ENCODE measurements at places on chromosomes 5 and 9.

DNA sequence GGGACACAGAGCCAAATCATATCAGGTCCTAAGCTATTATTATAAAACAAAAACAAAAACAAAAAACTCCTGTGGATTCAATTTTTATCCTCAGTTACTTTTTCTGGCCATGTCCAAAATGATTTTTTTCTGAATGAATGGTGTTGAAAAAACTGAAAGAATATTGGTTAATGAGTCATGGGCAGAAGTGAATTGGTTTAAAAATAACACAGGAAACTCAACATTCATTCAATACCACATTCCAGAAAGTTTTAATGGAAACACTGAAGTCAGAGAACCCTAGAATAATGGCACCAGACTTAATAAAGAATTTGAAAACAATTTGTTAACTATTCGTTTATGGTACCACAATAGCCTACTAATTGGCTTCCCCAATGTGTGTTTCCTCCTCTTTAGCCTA is 102.4 kb upstream of the CDH9 start:
- no peak for DNase-seq

- no peak for DNase-seq
Observed at GRCh38 chr5:164289526-164289925, 784.1 kb downstream of the MAT2B start.

DNA sequence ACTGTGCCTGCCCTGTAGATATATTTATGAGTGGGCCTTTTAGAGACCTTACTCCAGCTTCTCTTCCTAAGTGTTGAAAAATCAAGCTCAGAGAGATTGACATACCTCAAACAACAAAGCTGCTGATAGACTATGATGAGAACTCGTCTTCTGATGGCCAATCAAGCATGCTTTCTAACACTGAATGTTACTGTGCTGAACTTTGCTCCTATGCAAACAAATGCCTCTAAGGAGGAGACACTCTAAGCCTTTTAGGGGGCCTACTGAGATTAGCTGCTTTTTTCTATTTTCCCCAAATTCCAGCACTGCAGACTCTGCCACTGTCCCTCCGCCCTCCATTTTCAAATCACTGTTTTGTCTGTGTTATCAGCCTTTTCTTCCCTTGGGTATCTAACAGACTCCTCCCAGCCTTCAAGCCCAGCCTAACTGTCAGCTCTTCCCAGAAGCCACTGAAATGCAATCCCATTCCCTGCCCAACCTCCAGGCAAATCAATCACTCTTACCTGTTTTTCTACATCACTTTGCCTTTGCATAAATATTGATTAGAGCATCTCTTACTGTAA is 39.5 kb downstream of the TXNDC8 start:
- no peak for DNase-seq

DNA sequence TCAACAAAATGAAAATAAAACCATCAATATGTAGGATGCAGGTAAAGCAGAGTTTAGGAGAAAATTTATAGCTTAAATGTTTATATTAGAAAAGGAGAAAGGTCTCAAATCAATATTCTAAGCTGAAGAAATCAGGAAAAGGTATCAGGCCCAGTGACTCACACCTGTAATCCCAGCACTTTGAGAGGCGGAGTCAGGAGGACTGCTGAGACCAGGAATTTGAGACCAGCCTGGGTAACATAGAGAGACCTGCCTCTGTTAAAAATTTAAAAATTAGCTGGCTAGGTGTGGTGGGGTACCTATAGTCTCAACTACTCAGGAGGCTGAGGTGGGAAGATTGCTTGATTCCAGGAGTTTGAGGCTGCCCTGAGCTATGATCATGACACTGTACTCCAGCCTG is 32.2 kb downstream of the CCDC69 start:
- DNase-seq, result no peak

DNA sequence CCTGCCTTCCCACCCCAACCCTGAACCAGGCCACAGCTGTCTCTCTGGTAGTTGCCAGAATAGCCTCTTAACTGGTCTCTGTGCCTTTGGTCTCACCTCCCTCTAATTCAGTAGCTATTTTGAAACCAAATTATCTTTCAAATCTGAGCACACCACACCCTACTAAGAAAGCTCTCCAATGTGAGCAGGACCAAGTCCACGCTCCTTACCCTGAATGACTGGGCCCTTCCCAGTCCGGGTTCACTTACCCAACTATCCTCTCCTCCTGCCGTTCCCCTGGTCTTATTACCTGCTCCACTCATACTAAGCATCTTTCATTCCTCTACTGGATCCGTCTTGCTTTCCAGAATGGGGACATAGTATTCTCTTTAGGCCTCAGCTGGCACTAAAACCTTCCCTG is 16.8 kb downstream of the ANKH start:
- no peak for DNase-seq

- no peak for DNase-seq
Observed at GRCh38 chr9:125337236-125337635, 75.6 kb downstream of the GAPVD1 start.

GRCh38 chr9:98520221-98520960 is 188.3 kb downstream of the GABBR2 start:
- no peak for DNase-seq

GRCh38 chr9:123678038-123678877 is 251.7 kb downstream of the DENND1A start:
- no peak for DNase-seq

DNA sequence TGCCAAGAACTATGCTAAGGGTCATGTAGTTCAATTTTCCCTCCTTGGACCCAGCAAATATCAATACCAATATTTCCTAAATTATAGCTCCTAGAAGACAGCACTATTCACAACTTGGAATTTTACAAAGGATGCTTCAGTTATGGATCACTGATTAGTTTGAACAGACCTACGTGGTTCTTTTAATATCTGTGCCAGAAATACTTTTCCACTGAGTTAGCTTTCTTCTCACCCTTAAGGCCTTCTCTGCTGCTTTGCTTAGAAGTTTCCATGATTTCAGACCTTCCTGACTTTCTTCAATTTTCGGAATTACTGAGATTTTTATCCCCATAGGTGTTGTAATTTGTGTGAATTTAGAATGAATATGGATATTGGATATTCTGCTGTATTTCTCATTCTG is 380.4 kb downstream of the PSAT1 start:
- DNase-seq, result no peak

DNA sequence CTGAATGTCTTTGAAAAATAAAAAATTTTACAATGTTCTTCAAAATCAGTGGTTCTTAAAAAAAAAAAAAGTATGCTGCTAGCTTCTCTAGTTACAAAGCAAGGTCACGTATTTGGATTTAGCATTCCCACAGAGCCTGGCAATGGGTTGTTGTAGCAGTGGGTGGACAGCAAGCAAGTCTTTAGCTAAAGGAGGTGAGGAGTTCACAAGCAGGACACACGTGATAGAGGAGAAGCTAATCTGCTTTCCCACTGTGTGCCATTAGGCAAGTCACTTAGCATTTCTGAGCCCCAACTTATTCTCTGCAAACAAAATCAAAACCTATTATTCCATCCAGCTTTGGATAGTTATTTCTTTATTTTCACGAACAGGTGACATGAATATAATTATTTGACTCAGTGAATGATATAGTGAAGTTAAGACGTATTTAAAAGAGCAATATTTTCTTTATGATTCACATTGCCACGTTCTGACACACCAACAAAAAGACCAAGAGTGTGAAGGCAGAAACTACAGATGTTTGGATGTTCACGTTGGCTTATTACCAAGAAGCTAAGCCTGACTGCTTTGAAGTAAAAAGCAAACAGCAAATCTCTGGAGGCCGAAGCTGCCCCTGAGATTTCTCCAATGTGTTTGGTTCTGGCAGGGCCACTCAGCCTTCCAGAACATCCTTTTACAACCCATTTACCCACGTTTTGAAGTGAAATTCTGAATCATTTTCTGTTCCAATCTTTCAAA is 612.1 kb upstream of the CDH6 start:
- no peak for DNase-seq
